ENCODE measurements at places on chromosomes 1 and 21. TPM values are rescaled to one million over a fixed set of nuclear protein-coding genes. Genes with fewer than 3 reads are reported as not detected.

Gene TMPRSS15
- total RNA-seq = not detected

Gene PLA2G2A
- not detected for total RNA-seq

Gene ESRRG
- total RNA-seq = not detected

Gene INSRR
- total RNA-seq = 0.05 TPM

Gene ZNF593OS
- not detected for total RNA-seq
